ENCODE measurements at places on chromosomes 3 and 15. TPM values are rescaled to one million over a fixed set of nuclear protein-coding genes. Genes with fewer than 3 reads are reported as not detected.

DNA sequence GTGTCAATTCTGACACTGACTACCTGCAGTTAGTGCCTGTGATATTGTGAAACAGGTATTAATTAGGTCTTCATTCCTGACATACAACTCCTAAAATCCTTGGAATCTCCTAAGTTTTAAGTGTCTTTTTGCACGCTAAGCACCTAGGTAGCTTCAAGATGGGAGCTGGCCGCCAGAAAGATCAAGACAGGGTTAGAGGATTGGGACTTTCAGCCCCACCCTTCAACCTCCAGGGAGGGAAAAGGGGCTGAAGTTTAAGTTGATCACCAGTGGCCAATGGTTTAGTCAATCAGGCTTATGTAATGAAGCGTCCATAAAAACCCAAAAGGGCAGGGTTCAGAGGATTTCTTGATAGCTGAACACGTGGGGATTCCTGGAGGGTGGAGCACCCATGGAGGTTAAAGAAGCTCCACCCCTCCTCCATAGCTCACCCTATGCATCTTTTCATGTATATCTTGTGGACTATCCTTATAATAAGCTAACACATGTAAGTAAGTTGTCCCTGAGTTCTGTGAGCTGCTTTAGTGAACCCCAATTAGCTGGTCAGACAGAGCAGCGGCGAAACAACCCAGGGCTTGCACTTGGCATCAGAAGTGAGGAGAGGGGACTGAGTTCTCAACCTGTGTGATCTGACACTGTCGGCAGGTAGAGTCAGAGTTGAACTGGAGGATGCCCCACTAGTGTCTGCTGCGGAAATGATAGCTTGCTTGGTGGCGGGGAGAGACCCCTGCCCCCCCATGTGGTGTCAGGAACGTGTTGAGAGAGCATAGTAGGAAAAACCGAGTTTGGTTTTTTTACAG, 12.8 kb upstream of the SRP14 start:
- ATAC-seq: no peak

DNA sequence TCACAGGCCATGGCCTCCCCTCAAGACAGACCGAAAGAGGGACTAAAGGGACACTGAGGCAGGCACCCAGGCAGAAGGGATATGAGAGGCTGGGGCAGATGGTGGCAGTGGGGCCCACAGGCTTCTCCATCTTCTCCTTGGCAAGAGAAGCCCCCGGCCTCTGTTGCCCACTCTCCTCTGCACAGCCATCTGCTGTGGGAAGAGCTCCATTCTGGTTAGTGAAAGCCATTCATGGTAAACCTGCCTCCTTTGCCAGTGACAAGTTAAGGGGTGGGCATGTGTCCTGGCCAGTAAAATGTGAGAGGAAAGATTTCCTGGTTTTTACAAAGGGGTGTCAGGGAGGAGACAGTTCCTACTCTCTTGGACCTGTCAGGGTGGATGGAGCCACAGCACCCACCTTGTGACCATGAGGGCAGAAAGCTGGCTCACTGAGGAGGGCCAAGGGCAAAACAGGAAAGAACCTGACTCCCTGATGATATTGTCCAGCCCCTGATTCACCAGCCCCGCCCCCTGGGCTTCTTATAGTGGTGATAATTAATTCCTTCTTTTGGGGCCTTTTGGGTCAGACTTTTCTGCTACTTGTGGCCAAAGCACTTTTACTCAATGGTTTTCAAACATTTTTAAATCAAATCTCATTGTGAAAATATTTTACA, 130.4 kb upstream of the SMAD3 start:
- ATAC-seq: no peak

- no peak for ATAC-seq
Measured at GRCh38 chr3:42773409-42773751, 327 bp upstream of the CCDC13 start.

DNA sequence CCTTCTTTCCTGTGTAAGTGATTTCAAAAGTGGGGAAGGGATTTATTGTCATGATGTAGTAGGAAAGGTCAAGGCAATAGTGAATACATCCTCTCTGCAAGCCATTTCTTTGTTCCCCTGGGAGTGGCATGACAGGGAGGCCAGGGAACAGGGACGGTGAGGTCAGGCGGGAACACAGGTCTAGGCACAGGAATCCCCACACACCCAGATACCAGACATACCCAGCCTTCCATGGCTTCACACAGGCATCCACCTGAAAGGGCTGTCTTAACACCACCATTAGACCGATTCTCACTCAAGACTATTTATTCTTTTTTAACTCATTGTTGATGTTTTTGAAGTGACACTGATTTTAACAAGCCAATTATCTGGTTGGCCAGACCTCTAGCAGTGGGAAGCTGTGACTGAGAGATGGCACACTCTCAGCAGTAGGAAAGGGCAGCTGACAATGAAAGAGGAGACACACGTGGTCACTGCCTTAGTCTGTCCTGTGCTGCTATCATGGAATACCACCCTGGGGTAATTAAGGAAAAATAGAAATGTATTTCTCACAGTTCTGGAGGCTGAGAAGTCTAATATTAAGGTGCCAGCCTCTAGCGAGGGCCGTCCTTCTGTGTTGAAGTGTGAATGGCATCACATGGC, 74.6 kb upstream of the MYZAP start:
- no peak for ATAC-seq

DNA sequence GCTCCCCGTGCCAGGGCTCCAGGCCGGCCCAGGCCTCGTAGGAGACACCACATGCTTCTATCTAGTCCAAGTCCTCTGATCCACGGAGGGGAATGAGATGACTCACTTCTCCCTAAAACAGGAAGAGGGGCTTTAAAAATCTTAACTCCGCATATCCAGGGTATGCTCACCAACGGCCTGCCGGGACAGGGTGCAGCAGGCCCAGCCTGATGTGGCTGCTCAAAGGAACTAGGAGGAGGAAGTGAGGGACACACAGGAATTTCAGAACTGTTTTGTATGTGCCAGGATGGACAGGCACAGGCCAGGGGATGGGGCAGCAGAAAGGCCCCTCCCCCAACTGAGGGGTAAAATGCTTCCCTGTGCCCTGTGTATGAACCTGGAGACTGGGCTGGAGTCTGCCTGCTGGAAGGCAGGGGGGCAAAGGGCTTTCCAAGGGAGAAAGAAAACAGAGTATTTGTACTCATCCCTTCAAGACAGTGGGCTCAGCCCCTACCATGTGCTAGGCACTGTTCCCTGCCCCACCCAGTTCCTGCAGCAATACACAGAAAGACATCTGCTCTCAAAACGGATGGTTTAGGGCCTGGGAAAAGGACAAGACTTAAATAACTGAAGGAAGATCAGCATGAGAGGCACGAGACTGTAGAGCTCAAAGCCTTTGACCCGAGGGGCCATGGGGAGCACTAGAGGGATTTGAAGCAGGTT, 22.1 kb downstream of the CHDH start:
- ATAC-seq: no peak

- no peak for ATAC-seq
Measured at GRCh38 chr3:6204891-6205290, 656.0 kb upstream of the GRM7 start.

DNA sequence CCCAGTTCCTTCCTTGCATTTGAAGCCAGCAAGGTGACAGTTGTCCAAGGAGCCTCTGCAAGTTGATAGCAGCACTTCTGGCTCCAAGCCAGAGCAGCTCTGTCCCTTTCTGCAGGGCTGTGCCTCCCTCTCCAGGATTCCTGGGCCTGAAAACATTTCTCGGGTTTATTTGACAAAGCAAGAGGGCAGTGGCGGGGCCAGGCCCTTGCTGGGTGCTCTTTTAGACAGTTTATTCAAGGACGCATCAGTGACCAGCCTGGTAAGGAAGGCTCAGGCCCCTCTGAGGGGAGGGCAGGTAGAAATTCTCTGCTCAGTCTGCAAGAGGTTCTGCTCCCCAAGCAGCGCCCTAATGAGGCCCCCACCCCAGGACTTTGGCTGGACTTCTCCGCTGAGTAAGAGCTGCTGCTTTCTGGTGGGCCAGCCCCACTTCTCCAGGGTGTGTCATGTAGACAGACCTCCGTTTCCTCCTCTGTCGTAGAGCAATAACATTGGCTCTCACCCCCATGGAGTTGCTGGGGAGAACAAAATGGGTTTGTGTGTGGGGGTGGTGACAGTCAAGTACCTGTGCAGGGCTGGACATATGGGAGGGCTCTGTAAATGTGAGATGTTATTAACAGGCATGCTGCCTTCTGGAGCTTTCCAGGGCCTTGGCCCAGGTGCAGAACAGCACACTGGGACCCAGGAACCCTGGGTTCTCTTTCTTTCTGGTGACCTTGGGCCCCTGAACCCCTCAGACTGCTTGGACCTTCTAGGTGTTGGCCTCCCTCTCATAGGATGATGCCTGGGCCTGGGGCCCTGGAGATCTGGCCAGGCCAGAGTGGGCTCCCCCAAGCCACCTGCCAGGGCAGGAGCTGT, 146.2 kb upstream of the TLE3 start:
- no peak for ATAC-seq

DNA sequence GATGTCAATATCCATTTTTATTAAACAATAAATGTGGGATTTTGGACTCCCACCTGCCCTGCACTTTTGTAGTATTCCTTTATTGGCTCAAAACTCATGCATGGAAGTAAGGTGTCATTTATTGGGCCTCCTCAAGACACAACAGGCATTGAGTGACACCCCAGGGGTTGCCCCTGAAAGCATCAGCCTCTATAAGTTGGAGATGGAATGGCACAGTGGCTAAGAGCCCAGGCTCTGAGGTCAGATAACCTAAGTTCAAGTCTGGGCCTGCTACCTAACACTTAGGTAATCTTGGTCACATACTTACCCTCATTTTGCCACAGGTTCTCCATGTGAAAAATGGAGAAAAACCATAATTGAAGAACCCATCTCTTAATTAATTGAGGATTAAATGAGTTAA, 4.6 kb downstream of the CAPN3 start:
- ATAC-seq: no peak

- ATAC-seq: peak; percentile 57
Measured at GRCh38 chr3:128555098-128555825, 62.3 kb upstream of the GATA2 start.

DNA sequence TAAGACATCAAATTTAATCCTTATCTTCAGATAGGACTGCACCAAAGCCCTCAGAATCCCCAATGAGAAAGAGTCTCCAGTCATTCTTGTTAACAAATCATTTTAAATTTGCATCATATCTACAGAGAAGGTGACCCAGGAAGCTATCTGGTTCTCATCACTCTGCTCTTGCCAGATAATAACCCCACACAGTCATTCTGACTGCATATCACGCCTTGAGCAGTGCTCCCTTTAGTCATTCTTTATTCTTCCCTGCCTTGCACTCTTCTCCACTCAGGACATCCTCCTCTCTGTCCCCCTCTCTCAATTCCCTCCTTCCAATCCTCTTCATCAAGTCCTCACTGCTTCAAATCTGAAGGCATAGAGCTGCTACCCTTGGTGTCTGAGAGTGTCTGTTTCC, 83.7 kb upstream of the COL6A6 start:
- no peak for ATAC-seq

DNA sequence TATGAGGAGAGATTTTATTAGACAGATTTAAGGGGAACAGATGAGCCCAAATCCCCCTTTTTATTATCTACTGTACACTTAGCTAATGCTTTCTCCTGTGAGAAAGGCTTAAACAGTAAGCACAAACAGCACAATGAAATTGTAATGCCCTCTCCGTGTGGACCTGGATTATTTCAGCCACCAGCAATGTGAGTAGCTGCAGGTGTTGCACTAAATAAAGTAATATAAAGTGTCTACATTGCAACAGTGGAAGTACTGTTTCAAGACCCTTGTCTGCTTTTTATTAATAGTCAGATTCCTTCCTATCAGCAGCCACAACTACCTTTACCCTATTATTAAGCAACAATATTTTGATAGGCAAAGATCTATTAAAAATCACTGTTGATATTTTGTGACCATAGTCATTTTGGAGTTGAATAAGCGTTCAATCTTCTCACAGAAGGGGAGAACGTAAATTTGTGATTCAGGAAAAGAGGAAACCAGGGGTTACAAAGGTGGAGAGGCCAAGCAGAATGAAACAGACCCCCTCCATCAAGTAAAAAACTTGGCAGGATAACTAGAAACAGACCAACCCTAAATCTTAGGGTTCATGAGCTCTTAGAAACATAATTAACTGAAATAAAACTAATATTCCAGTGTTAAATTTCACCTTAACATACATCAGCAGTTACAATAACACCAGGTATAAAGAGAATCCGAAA, 422.6 kb downstream of the MECOM start:
- ATAC-seq: no peak

DNA sequence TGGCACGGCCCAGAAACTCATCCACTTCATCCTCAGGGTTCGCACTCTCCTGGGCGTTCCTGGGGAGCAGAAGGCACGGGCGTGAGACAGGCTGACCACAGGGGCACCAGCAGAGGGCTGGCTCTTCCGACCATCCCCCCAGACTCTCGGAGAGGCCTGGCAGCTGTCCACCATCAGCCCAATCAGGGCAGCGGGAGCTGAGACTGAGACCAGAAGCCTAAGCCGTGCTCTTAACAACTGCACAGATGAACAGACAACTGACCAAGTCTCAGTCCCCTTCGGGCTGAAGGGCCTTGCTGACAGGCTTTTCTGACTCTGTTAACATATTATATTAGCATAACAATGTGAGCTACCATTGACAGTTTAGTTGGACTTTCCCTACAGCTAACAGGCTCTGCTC, 118.0 kb downstream of the SEC22A start:
- ATAC-seq: no peak

- no peak for ATAC-seq
Measured at GRCh38 chr15:75508840-75509532, 57.5 kb upstream of the SIN3A start.

DNA sequence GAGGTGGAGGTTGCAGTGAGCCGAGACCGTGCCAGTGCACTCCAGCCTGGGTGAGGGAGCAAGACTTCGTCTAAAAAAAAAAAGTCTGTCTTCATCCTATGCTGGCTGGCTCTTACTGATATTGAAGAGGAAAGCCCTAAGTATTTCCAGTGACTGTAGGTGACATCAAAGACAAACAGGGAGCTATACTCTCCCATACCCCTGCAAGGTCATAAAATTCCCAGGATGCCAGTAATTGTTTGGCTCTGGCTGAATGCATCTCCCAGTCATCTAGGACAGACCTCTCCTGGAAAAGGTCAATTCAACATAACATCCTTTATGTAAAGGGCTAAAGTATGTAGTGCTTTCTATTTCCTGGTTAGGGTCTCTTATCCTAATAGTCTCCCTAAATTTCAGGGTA, 8.0 kb downstream of the ZBBX start:
- no peak for ATAC-seq

XIRP1 gene
- total RNA-seq: not detected

RBP2 gene
- not detected for total RNA-seq

AGBL1 gene
- total RNA-seq: not detected

HRG gene
- 0.12 TPM for total RNA-seq

SH2D7 gene
- total RNA-seq: not detected

A4GNT gene
- total RNA-seq: not detected

NMNAT3 gene
- 5.4 TPM for total RNA-seq

COL8A1 gene
- total RNA-seq: 2.2 TPM

SH3GL3 gene
- 3.3 TPM for total RNA-seq

SNRPA1 gene
- total RNA-seq: 44.5 TPM

Data from esophagus mucosa (tissue), 1 donor.